ENCODE measurements at places on chromosomes 12 and 14. TPM values are rescaled to one million over a fixed set of nuclear protein-coding genes. Genes with fewer than 3 reads are reported as not detected.

- DNase-seq: no peak
Measured at GRCh38 chr12:95181103-95181502, 36.2 kb downstream of the FGD6 start.

DNA sequence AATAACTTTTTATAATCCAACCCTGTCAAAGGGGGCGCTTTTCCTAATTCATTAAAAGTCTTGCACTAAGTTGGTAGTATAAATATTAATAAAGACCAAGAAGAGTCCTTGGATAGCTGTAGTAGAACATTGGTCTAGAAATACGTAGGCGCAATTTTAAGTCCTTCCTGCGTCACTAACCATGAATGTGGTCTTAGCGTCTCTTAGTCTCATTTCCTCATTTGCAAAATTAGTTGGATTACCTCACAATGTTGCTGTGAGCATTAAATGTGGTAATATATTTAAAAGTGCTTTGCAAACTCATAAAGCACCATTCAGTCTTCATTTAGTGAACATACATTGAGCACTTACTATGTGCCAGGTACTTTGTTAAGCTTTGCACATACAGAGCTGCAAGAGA lies 149.7 kb downstream of the AEBP2 start:
- no peak for DNase-seq

- DNase-seq: no peak
Measured at GRCh38 chr12:5742258-5742657, 202.8 kb downstream of the ANO2 start.

- no peak for DNase-seq
Measured at GRCh38 chr12:5827591-5827990, 117.5 kb downstream of the ANO2 start.

DNA sequence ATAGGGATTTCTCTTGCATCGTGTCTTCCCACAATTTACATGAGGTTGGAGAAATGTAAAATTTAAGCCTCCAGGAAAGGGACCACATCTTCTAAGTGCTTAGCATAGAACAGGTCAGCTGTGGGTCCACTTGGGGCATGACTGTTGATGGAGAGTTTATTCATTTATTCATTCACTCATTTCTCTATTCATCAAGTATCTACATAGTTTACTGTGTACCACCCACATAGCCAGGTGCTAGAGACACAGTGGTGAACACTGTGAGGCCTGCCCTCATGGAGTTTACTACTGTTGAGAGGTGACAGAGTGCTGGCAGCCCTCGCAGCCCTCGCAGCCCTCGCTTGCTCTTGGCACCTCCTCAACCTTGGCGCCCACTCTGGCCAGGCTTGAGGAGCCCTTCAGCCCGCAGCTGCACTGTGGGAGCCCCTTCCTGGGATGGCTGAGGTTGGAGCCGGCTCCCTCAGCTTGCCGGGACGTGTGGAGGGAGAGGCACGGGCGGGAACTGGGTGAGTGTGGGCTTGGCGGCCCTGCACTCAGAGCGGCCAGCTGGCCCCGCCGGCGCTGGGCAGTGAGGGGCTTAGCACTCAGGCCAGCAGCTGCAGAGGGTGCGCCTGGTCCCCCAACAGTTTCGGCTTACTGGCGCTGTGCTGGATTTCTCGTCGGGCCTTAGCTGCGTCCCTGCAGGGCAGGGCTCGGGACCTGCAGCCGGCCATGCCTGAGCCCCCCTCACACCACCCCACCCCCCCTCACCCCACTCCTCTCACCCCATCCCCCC lies 1.7 kb upstream of the JPH4 start:
- DNase-seq: peak; percentile 65

DNA sequence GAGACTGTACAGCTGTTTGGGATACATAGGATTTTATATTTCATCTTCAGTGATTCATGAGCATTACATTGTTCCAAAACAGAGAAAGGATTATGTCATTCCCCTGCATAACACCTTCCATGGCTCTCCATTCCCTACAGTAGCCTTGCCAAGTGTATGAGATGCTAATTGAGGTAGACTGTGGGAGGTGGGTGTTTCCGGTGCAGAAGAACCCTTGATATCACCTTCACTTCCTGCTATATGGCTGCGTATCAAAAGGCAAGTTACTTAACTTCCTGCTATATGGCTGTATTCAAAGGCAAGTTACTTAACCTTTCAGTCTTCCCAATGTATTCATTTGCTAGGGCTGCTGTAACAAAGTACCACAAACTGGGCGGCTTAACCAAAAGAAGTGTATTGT lies 11.2 kb downstream of the FAR2 start:
- DNase-seq: no peak

GRCh38 chr12:121838126-121838525 lies 20.5 kb downstream of the HPD start:
- no peak for DNase-seq

DNA sequence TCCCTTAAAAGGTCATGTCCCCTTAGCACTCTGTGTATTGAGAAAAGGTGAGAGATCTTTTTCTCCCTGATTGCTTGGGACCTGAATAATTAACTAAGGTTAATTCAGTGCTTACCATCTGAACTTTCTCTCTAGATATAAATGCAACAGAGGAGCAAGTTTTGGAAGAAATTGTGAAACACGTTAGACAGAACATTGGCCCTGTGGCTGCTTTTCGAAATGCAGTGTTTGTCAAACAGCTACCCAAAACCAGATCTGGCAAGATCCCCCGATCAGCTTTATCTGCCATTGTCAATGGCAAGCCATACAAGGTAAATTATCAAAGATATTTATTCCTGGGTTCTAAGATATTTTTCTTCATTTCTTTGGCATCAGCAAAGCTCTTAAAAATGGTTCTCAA lies 175.5 kb downstream of the ACSS3 start:
- no peak for DNase-seq

- DNase-seq: peak; percentile 48
Measured at GRCh38 chr14:101072070-101072469, 168.5 kb upstream of the RTL1 start.

GRCh38 chr12:24436667-24437066 lies 487.2 kb upstream of the SOX5 start:
- no peak for DNase-seq

- DNase-seq: no peak
Measured at GRCh38 chr14:64990296-64990695, 3.6 kb downstream of the FNTB start.

DNA sequence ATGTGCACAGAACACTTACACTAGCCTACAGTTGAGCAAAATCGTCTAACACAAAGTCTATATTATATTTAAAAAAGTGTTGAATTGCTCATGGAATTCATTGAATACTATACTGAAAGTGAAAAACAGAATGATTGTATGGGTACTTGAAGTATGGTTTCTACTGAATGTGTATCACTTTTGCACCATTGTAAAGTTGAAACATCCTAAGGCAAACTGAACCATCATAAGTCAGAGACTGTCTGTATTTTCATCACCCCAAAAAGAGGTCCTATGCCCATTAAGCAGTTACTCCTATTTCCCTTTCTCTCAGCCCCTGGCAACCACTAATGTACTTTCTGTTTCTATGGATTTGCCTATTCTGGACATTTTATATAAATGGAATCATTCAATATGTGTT lies 4.4 kb upstream of the AMIGO2 start:
- DNase-seq: no peak

DNA sequence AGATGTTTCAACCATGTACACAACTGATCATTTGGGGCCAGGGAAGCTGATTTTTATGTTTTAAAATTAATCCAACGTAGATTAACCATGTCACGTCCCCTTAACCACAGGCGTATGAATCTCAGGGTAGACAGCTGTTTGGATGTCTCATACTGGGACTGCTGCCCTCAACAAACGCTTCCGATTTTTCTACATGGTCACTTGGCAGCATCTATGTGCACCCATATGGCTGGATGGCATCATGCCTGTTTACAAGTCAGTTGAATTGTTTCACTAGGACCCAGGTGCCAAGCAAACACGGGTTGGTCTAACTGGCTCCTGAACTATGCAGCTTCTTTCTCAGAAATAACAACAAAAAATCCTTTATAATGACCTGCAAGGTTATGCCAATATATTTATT lies 393.8 kb downstream of the NPAS3 start:
- no peak for DNase-seq

DNA sequence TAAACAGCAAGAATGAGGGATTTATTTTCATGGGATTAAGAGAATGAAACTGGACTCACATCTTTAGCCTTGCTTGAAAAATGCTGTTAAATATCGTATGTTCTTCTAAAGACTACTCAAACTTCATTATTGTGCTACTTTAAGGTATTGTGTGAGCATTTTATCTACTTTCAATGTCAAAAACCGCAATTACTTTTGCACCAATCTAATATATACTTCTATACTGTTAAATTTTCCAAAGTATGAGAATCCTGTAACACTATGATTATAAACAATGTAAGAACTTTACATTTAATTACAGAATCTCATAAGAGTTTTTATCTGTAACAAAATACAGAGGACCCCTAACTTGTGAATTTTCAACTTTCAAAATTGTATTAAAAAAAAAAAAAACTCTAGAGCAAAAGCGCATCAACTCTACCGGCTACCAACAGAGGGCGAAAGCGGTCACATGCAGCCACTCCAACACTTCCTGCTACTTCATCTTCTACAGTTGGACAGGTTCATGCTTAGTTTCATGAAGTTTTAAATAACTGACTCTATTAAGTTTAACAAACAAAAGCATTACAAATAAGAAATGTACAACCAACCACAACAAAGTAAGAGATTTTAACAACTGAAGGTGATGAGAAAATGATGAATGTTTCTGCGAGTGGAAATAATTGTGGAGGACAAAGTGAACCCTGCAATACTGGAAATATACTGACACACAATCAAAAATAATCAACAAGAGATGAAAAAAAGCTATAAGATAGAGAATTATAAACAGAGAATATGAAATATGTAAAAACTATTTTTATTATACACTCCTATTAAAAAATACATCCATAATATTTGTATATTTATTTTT lies 210.9 kb downstream of the MED13L start:
- no peak for DNase-seq

DNA sequence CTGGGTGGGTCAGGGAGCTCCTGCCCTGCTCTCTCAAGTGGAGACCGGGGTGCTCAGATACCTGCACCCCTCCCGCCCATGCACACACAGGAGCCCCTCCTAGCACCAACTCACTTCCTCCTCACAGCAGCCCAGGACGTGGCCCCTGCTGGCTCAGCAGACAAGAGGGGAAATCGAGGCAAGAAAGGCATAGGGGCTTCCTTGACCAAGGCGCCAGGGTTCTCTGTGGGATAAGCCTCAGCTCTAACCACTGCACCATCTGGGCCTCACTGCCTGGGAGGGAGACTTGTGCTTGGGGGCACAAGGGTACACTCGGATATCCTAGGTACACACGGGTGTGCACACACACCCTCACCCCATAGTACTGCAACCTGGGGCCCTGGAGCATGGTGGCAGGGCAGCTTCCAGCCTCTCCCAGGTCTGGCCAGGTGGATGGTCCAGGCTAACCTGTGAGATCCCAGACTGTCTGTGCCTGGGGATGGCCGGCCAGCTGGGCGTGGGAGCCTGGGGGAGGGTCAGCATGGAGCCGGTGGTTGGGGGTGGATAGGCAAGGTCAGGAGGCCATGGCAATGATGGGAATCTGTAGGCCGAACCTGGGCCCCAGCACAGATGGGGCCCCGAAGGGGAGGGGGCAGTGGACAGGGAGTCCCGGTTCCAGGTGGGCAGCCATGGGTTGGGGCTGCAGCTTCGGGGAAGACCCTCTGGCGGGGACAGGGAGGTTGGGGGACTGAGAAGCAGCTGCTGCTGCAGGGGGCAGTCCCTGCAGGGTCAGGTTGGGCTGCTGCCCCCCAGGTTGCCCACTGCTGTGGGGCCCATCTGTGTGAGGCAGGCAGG lies 312.4 kb downstream of the TMEM121 start:
- DNase-seq: peak; percentile 65

- DNase-seq: no peak
Measured at GRCh38 chr12:96514328-96514727, 25.0 kb downstream of the CFAP54 start.

DNA sequence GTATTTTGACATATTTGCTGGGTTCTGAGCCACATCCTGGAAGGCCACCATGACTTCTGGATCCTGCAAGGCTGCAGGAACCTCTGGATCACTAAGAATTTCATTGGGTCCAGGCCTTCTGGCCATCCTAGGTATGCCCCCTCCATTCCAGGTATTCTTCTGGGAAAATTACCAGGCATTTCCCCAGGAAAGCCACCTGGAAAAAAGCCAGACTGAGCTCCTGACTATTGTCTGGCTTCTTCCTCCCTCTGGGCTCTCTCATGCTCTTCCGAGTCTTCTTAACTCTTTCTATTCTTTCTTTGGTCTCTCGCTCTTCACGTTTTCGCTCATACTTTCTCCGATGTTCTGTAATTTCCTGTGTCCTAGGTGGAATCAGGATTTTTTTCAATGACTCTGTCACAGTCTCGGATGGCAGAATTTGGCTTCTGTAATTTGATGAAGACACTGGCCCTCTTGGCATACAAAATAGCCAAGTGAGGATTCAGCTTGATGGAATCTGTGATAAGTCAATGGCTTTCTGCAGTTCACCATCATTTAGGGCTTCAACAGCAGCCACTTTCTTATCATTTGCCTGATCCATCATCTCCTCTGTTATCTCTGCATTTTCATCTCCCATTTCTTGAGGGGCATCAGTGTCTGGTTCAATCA lies 42.6 kb downstream of the ATP23 start:
- DNase-seq: no peak

DNA sequence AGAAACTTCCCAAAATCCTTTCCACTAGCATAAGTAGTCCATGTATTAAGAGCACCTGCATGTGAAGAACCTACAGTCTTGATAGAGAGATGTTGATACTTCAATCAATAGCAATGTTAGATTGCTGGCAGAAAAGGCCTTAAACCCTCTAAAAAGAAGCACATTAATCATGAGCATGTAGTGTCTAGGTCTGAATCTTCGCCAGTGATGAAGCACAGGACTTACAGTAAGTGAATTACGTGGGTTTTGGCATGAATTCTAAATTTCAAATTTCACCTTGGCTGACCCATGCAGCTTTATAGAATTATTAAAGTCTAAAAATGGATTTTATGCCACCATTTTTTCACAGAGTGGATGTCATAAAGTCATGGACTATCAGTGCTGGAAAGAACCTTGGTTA lies 791.6 kb upstream of the NOVA1 start:
- no peak for DNase-seq

DNA sequence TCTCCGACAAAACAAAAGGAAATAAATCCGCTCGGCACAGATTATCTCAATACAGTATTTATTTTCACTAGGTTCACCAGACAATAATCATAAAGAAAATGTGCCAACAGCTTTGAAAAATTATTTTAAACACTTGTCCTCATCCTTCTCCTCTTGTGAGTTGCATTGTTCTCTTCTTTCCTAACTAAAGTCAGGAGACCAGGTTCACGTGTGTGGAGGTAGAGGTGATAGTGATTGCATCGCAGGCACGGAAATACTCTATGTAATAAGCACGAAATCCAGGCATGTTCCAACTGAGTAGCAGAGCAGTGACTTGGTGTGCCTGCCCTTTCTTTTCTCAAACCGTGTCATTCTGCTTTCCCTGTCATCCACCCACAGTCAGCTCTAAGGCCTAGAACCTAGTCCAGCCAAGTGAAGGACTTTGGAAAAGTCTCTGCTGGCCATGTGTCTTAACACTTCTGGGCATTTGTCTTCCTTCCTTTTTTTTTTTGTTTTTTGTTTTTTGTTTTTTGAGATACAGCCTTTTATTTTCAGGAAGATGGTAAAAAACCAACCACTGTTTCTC lies 939 bp upstream of the SEL1L start:
- no peak for DNase-seq

Gene ZNF641
- 9.5 TPM for total RNA-seq

Gene ACTR6
- 32.9 TPM for total RNA-seq

Gene ADAMTS20
- 1.2 TPM for total RNA-seq

Gene FAM222A
- total RNA-seq: 7.9 TPM

Gene CLEC4A
- 0.29 TPM for total RNA-seq
